ENCODE measurements at places on chromosomes 11 and 22.

DNA sequence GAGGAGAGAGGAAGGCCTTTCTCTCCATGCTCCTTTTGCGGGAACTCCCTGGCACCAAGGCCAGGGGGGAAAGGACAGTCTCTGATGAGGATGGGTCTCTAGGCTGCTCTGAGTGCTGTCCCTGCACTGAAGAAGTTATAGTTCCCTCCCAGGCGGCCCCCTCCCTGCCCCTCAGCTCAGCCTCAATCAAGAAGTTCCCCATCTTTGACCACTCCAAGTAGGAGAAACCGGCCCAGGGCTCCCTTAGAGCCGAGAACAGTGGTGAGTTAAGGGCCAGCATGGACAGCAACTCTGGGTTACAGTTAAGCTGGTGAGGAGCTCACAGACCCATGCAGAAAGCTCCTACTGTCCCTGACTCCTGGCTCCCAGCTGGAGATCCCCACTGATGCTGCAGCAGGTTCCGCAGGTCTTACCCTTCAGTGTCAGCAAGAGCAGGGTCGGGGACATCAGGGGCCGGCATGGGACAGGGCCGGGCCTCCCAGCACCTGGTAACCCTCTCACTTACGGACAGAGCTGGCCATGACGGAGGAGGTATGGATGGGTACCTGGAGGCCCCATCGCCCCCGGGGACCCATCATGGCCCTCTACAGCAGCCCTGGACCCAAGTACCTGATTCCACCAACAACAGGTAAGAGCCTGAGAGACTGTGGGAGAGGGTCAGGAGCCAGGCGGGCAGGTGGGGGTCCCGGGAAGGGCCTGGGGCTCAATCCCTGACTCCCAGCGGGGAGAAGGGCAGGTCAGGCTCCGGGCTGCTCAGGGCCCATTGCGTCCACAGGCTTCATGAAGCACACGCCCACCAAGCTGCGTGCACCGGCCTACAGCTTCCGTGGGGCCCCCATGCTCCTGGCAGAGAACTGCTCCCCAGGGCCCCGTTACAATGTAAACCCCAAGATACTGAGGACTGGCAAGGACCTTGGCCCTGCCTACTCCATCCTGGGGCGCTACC lies 4.2 kb downstream of the SCGB1C1 start:
- DNase-seq, result no peak

DNA sequence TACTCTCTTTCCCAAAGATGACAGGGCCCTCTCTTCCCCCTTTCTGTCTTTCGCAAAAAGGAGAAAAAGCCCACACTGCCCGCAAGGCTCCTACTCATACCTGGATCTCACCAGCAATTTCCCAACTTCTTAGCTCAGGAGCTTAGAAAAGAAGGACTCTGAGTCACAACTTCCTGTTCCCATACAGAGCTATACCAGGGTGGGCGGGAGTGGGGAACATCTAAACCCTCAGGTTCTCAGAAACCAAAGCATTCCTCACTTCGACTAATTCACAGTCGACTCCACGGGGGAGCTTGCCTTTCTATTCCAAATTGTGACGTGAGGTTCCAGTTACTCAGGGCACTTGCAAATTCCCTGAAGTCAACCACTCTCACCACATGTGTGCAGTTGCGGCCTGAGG lies 61.9 kb downstream of the MTNR1B start:
- peak; percentile 63 for DNase-seq

- DNase-seq, result no peak
These were observed 189.7 kb upstream of the BLID start for GRCh38 chr11:122305426-122306320.

DNA sequence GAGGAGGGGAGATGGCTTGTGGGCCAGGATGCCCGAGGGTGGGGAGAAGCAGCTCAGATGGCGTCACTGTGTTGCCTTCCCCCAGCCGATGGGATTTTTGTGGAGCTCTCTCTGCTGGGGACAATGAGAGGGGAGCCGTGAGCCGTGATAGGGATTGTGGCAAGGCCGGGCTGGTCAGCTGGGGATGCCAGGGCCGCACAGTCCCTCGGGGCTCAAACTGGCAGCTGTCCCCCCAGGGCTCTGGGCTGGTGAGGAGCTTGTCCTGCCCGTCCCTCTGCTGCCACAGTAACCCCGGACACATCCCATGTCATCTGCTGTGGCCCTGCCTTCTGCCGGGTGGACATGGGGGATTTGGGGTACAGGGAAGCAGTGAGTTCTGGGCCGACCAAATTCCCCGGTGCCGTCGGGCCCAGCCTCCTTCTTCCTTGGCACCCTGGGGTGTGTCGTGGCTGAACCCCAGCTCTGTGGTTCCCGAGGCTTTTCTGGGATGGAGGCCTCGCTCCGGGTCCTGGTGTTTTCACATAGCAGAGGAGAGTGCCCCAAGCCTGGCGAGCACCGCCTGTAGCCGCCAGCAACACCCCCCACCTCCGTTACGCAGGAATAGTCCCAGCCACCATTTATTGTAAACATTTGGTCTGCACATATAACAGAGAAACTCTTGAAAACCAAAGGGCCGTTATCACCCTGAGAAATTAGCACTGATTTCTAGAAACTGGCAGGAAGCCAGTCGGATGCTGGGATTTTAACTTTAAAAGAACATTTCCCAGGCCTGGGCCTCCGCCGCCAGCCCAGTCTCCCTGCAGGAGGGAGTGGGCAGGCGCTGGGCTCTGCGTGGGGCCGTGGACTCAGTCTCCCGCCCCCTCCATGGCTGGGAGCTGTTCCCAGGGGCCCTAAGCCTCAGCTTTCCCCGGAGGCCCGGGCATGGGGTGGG lies 9.9 kb downstream of the BRSK2 start:
- no peak for DNase-seq

DNA sequence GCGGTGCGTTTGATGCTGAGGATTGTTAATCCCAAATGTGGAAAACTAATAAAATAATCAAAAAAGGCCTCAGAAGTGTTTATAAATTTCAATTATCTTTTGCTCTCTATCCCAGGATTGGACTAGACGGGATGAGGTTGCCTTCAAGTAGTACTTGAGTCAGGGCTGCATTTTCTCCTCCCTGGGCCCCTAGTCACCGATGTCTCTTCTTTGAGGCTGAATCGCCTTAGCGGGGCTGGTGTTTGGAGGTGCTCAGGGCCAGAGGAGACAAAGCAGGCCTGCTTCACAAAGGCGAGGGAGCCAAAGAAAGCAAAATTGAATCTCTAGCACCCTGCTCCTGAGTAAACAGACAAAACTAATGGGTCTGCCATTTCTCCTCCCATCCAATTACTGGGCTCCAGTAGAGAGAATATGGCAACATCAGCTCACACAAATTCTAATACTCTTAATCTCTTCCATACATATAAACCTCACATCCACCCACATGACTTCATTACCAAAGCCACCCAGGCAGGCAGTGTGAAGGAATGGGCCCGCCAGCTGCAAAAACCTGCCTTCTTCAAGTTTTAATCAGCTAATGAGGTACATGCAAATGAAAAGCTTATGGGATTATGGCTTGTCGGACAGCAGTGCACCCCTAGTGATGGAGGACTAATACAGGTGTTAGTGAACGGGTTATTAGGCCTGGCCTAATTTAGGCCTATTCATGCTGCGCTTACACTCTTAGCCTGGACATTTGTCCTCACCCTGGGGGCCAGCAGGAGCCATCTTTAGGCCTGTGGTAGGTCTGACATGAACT lies 52.7 kb upstream of the HTATIP2 start:
- no peak for DNase-seq

DNA sequence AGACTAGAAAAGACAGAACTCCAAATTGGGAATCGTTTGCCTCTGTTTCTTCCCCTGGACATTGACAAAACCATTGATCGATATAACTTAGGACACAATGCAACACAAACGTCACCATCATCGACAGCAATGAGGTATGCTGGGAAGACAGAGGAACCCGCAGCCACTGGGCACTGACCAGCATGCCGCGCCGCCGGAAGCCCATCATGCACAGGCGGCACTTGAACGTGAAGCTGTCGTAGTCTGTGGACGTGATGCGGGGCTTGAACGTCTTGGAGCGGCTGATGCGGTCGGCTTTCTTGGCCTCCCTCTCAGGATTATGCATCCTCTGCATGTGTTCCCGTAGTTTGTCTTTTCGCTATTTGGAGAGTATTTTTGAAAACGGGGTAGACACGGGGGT lies 23.0 kb upstream of the NFRKB start:
- DNase-seq, result no peak

DNA sequence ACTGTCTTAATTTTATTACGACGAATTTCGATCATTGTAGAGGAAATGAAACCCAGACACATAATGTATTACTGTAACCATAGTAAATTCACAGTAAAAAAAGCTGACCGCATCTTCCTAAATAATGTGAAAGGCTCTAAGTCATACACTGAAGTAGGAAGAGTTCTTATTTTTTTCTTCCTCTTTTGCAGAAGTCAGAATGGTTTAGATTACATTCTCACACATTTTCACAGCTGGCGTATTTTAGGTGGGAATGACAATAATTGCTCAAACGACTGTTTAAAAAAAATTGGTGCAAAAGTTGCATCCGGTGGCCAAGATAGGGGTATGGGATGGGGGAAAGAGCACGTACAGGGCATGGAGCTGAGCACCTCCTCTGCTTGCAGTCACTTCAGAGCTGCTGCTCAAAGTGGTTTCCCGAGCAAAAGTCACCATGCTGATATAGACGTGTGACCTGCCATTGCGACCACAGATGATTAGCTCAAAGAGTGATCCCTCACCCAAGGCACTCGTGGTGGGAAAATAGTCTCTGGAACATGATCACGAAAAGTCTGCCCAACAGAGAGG lies 35.3 kb downstream of the MMP13 start:
- DNase-seq, result no peak

DNA sequence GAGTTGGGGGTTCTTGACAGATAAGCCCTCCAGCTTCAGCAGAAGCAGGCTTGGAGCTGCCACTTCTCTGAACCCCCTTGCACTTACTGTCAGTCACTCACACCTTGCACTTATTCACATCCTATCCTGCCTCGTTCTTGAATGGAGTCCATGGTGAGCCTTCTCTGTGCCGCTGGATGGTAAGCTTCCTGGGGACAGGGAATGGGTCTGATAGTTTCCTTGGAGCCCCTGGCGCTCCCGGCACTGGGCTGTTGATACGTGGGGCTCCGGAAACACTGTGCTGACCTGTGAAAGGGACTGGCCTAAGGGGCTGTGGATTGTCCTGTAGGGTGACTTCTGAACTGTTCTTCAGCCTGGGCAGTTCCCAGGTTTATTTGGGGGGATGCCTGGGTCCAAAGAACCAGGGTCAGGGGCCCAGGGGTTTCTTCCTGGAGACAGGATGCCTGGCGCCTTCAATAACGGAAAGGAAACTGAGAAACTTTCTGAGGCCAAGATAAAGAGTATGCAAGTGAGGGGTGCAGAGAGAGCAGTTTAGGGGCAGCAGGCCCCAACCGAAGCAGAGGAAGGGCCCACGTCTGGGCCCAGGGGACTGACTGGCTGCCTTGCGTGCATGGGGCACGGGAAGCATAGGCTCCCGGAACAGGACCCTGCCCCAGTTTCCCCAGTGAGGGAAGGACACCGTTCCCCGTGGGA lies 709 bp upstream of the ST3GAL4 start:
- no peak for DNase-seq

- DNase-seq, result no peak
These were observed 395.0 kb upstream of the CCDC90B start for GRCh38 chr11:83681031-83681781.

GRCh38 chr11:62416596-62416995 lies 2.2 kb upstream of the SCGB1A1 start:
- DNase-seq, result no peak

DNA sequence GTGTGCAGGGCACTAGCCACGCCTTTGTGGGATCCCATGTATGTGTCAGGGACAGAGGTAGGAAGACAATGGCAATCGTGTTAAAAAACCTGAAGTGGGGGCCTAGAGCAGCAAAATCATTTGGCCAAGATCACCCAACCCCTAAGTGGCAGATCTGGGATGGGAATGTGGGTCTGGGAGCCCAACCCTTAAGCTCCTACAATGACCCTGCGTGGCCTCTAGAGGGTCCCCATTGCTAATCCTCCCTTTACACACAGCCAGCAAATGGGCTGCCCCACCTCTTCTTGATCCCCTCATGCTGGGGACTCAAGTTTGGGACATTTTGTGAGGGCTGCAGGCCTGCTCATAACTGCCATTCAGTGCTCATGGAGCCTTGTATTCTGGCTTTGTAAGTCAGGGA lies 73.2 kb upstream of the SUSD2 start:
- DNase-seq, result no peak

- DNase-seq, result peak; percentile 40
These were observed 52.9 kb downstream of the SYT13 start for GRCh38 chr11:45233121-45233803.

DNA sequence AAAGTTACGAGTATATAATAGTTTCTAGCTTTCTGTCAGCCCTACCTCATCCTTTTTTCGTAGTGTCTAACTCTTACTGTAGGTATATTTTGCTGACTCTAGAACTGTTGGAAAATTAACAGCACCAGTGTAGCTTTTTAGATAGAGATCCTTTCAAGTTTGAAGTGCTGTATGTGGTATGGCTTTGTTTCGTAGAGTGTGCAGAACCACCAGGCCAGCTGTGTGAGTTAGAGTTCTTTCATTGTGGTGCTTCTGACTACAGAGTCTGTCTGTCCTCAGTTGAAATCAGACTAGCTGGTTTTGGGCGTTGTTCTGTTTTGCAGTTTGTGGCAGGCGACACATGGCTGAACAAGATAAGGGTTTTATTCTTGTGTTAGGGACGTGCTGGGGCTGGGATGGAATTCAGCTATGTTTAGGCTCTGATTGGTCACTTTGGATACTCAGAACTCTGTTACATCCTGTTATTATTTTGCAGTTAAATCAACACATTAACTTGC lies 3.2 kb downstream of the ARHGEF12 start:
- DNase-seq, result peak; percentile 29

GRCh38 chr11:68146704-68147474 lies 25.7 kb upstream of the CHKA start:
- DNase-seq, result peak; percentile 14

GRCh38 chr11:72379384-72380131 lies 54.8 kb downstream of the CLPB start:
- no peak for DNase-seq

GRCh38 chr11:16788141-16789062 lies 50.0 kb downstream of the C11orf58 start:
- peak; percentile 67 for DNase-seq

DNA sequence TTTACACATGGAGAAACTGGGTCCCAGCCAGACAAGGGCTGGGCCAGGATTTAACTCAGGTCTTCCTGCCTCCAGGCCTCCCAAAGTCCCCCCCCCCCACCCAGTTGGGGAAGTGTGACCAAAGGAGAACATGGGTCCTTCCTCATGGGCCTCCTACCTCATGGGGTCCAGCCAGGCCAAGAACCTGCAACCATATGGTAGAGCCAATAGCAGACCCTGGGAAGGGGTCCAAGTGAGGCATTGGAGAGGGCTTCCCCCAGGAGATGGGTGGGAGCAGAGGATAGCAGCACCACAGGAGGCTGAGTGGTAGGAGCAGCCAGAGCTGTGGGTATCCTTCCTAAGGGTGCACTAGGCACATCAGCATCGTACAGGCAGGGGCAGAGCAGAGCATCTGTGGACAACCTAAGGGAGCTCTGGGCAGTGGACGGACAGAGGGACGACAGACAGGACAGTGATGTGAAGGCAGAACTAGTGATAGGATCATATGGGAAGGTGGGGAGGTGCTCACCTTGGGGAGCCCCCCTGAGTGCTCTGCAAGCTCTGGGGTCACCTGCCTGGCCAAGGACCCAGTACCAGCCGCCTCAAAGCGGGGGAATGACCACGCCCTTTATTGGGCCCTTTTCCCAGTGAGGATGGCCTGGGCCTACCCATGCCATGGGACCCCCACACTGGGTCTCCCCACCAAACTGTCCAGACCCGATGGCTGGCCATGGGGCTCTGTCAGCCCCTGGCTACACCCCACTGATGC lies 4.5 kb downstream of the ARVCF start:
- no peak for DNase-seq

- DNase-seq, result no peak
These were observed 27.5 kb downstream of the SAA4 start for GRCh38 chr11:18209058-18209457.
